ENCODE measurements at places on chromosomes 16 and 17. TPM values are rescaled to one million over a fixed set of nuclear protein-coding genes. Genes with fewer than 3 reads are reported as not detected.

Gene ALOX12
- total RNA-seq: 0.18 TPM

Gene KCNH4
- 0.82 TPM for total RNA-seq

Gene TSPAN10
- total RNA-seq: 0.82 TPM

Gene FBXO47
- not detected for total RNA-seq

Gene PLXDC1
- total RNA-seq: 14.6 TPM

Gene ATAD5
- 11.2 TPM for total RNA-seq

All from cerebellum (tissue), 4 donors.